SJSA1 (cell line): ENCODE measurements at places on chromosomes 16 and 17.

DNA sequence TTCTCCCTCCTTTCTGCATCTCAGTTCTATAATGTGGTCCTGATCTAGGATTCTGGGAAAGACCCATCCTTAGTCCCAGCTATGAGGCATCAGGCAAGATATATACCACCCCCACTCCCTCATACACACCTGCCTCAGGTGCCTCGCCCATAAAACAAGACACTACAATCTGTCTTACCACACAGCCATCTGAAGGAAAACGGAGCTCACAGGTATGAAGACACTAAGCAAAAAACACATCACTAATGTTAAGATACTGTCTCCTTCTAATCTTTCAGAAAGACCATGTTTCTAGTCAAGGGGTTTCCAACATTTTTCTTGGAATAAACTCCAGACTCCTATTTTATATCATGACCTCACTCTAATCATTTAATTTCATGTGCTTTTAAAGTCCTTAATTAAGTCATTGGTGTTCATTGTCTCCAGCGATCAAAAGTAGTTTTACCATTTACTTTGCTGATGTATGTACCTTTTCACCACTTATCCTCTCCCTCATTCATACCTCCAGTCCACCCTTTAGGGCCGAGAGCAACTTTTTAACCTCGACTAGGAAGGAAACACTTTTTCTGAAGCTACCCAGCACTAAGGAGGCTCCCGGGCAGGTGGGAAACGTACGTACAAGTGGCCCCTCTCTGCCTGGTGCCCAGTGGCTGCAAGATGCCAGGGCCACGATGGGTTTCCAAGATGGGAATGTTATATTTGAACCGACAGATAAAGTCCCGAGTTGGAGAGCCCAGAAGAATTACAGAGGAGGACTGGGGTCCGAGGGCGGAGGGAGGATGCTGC is 979 bp downstream of the MAP3K14 start:
- no peak for DNase-seq

GRCh38 chr16:54281535-54282201 is 4.9 kb downstream of the IRX3 start:
- DNase-seq: no peak

DNA sequence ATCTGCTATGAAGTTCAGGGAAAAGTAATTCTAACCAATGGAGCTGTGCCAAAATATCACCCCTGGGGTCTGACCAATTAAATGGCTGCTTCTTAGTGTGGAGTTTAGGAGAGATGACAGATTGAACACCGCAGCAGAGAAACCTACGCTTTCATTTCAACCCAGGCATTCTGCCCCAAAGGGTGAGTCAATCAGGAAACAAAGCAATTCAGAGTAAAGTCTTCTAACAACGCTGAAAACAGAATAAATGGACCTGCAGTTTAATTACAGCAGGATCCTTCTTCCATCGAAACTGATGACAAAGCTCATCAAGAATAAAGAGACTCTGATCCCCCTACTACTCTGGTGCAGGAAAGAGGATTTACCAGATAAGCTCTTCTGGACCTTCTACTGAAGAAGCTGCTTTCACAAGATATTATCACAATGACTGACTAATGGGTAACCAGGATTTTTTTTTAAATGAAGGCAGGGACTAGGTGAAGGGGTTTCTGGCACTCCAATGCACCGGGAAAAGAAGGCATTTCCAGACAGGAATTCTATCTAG is 16.7 kb downstream of the RFFL start:
- no peak for DNase-seq

GRCh38 chr17:28951991-28952975 is 965 bp upstream of the PHF12 start:
- peak; percentile 97 for DNase-seq

- no peak for DNase-seq
Measured at GRCh38 chr16:89723279-89724250, 2.2 kb downstream of the ZNF276 start.
